ENCODE measurements at places on chromosomes 7 and 10.

GRCh38 chr10:55043540-55043939, 242.5 kb upstream of the PCDH15 start:
- no peak for DNase-seq

- no peak for DNase-seq
Observed at GRCh38 chr10:96720422-96721206, at the start of gene PIK3AP1. Gene PIK3AP1, minus strand, starts transcription at chr10:96720514. Its CDS starts 120 bp downstream, at chr10:96720394.

GRCh38 chr7:157676001-157676400, 339.2 kb downstream of the DNAJB6 start:
- no peak for DNase-seq

DNA sequence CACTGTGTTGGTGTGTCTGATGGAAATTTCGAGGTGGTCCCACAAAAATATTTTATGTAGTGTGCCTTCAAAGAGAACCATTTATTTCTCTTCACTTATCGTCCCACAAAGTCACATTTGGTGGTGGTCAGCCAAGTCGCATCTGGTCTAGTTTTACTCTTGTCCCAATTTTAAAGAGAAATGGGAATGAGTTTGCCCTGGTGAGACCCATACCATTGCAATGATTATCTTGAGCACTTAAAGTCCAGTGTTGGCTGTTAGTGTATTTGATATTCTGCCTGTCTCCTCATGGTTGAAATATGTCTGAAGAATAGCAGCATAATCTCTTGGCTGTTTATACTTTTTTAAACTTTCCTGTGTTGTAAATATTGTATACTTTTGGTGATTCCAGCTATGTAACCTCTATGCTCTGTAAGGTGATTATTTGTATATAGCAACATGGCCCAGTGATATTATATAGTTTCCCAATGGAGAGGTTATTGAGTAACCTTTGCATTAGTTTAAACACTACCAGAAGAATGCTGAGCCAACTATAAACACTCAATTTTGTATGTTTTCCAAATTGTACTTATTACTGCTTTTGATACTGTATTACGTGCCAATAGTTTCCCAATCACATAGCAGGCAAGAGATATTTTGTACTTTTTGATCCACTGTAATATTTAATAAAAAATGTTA, 172.2 kb downstream of the RTKN2 start:
- DNase-seq, result no peak

DNA sequence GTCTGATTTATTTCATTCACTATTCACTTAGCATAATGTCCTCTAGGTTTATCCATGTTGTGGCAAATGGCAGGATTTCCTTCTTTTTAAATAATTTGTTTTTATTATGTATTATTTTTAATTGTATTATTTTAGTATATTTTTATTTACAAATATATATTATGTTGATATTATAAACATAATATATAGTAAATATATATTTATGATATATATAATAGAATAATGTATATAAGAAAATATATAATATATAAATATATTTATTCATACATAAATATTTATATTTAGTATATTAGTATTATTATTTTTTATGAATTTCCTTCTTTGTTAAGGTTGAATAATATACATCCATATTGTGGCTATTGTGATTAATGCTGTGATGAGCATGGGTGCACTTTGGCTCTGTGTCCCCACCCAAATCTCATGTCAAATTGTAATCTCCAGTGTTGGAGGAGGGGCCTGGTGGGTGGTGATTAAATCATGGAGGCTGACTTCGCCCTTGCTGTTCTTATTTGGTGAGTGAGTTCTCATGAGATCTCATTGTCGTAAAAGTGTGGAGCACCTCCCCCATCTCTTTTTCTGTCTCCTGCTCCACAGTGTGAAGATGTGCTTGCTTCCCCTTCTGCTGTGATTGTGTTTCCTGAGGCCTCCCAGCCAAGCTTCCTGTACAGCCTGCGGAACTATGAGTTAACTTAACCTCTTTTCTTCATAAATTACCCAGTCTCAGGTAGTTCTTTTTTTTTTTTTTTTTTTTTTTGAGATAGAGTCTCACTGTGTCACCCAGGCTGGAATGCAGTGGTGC, 52.3 kb upstream of the CYP2C18 start:
- DNase-seq, result no peak

DNA sequence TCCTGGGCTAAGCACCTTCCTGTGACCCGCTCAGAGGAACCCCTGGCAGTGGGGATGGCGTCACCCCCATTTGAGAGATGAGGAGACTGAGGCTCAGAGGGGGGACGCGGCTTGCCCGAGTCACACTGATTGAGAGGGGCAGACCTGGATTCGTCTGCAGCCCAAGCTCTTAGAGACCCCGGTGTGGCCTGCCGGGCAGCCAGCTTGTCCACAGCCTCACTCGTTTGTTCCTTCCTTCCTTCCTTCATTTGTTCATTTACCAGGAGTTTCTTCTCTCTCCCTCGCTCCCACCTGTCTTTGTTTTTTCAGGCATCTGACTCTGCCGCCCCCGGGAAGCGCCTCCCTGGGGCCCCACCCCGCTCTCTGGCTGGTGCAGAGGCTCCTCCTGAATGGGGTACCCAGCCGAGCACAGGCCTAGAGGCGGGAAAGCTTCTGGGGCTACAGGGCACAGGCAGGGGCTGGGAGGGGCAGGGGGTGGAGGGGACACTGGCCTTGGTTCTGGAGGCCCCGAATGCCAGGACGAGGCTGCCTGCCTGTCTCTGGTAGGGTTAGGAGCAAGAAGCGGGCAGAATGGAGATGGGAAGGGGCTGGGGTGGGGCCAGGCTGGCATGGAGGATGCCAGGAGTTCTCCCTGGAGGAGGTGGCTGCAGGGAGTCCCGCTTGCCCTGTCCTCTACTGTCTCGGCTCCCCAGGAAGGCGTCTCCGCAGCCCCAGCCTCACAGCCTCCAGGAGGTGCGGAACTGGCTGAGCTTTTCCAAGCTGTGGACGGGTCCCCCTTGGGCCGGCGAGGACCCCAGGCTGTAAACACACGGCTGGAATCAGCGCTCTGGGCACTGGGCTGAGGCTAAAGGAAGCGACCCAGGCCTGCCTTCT, 91.6 kb downstream of the UNCX start:
- no peak for DNase-seq

GRCh38 chr10:66926841-66927240, 1.0 kb downstream of the LRRTM3 start:
- no peak for DNase-seq

DNA sequence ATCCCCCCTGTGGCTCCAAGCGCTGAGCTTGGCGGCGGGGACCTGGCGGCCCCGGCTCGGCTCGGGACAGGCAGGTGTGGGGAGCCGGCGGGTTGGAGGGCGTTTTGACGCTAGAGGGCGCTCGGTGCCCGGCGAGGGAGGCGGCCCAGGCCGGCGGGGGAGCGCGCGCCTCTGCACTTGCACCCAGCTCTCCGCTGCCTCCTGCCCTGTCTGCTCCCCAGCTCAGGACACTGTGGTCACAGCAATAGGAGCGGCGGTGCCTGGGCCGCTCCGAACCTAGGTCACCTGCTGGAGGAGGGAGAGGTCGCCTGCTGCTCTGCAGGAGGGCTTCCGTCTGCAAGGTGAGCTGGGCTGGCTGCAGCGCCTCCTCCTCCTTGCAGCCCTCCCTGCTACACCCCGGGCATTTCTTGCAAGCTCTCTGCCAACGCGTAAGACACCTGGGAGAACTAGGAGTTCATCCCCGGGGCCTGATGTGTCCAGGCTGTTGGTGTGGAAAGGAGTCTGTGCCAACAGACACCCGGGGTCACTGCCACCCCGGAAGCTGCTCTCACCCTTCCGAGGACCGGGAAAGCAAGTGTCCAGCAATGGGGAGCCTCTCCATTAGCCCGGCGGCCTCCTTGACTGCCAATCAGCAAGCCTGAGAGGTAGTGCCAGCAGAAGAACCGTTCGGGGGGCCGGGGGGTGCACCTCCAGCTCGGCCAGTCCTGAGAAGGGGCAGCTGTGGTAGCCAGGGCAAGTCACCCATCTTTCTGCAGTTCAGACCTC, 620.4 kb downstream of the GALNT17 start:
- DNase-seq, result no peak

DNA sequence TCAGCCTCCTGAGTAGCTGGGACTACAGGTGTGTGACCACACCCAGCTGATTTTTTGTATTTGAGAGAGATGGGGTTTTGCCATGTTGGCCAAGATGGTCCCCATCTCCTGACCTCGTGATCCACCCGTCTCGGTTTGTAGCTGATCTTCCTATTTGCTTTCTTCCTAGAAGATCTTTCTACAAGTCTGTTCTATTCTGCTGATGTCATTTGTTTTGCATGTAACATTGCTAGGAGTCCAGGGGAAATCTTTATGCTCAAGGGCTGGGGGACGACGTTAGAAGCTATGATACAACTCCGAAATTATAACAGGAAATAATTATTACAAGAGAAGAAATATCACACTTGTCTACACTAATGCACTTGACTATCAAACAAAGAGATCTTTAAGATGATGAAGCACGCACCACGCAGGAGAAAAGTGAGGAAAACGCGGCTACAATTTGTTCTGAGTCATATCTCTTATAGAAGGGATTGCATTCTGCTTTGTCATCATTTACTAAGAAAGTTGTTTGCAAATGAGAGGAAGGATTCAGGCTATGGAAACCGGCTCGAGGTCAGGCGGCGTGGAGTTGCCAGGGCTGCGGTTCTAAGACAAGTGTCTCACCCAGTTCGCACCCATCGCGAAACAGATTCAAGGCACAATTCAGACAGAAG, 103.0 kb upstream of the CARD11 start:
- DNase-seq, result no peak

DNA sequence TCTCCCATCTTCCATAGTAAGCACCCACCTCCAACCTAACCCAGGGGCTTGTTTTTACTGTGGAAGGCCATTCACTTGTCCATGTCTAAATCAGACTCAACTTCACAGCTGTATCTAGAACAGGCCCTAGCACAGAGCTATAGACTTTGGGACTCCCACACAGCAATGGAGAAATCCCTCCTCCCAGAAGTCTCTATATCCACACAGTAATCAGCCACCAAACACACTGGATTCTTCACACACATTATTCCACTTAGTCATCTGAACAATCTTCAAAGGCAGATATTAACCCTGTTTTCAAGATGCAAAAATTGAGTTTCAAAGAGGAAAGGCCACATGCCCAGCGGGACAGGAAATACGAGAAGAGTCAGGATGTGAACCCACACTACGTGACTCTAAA, 81.8 kb downstream of the MALSU1 start:
- no peak for DNase-seq

DNA sequence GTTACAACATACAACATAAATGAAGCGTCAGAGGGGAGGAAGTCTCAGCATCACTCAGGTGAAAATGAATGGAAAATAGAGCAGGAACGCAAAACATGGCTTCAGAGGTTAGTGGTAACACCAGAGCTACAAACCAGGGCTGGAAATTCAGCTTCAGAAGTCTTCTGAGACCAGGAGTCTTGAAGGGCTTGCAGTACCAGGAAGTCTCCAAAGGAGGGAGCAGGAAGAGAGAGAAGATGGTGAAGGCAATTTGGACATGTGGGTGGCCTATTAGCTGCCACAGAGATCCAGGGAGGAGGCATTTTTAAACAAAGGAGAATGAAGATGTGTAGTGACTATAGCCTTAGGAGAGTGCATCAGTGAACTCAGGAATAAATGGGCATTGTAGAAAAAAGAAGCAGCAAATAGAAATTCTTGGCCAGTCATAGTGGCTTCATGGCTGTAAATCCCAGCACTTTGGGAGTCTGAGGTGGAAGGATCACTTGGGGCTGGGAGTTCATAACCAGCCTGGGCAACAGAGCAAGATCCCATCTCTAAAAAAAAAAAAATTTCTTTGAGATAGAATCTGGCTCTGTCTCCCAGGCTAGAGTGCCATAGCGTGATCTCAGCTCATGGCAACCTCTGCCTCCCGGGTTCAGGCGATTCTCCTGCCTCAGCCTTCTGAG, 9.3 kb upstream of the TET1 start:
- no peak for DNase-seq

- no peak for DNase-seq
Observed at GRCh38 chr7:4159154-4159501, 523.0 kb upstream of the FOXK1 start.

- DNase-seq, result no peak
Observed at GRCh38 chr7:71329030-71329660, 197.2 kb downstream of the GALNT17 start.

DNA sequence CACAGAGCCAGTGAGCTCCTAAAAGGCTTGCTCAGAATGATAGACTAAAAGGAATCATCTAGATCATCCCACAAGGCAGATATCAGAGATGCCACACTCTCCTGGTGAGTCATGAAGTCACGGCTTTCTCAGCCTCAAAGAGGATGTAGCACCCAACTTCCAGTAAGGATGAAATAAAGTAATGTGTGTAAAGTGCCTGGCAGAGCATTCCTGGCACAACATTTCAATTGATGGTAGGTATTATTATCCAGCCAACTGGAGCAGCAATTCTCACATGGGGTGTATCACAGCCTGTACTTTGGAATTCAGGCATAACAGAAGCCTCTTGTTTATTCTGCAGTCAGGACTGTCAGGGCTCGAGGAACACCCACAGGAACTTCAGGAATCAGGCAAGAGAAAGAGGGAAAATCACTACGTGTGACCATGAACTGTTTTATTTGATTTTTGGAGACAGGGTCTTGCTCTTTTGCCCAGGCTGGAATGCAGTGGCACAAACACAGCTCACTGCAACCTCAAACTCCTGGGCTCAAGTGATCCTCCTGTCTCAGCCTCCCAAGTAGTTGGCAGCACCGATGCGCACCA, 5.3 kb upstream of the NAT16 start:
- no peak for DNase-seq

DNA sequence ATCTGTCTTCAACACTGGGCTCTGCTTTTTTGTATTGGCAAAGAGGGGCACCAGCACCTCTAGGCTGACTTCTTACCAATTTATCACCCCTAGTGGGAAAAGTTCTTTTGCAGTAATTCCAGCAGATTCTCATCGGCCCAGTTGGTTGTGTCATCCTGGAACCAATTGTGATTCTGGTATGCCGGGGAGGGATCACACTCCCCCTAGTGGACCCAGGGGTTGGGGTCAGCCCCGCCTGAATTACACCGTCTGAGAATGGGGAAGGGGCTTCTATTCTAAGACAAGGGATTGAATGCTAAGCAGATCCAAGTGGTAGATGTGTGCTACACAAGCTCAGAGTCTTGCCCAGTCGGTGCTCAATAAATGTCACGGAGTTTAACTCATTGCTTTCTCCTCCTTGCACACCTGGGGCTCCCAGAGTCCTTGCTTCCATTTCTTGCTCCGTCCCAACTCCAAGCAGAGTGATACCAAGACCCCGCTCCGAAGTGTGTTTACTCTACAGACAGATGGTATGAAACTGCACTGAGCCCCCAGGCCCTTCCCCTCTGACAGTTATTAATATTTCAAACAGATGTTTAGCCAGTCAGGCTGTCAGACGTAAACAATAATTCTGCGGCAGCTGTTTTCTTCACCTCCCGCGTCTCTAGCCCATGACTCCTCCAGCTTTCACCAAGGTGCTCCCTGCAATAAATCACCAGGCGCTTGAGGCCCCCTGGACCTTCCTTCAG, 71.9 kb downstream of the C10orf105 start:
- DNase-seq, result no peak

GRCh38 chr10:131035779-131036178, 275.7 kb downstream of the TCERG1L start:
- DNase-seq, result no peak

DNA sequence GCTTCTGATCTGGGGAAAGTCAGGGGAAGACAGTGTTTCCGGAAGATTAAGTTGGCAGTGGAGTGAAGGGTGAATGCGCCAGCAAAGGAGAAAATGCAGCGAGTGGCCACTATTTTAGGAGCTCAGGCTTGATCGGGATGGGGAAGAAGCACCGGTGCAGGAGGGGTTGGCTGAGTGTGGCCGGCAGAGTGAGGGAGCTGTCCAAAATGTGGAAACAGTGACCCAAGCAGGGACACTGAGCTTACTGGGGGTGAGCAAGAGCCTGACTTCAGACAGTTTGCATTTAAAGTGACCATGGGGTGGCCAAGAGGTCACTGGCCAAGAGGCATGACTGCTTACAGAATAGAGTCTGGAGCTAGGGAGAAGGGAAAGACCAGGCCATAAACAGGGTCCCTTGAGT, 79.3 kb downstream of the GOLGA7B start:
- DNase-seq, result no peak

Measured in cerebellar nuclear complex (tissue), 1 donor.